Umbilical cord (tissue), 2 donors: ENCODE measurements at places on chromosomes 16 and 17.

DNA sequence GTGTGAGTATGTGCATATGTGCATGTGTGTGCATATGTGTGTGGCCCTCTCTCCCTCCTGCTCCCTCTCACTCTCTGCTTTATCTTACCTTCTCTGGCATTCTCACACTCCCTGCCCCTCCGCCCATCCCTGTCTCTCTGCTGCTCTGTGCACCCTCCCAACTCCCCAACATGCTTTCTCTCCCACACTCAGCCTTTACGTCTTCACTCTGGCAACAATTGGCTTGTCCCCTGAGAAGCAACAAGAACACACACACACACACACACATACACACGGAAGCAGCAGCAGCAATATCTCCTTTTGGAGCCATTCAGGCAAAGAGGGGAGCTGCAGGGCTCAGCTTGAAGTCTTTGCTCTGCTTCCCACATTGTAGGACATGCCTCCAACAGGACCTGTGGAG is 27.8 kb downstream of the PITPNM3 start:
- no peak for DNase-seq

DNA sequence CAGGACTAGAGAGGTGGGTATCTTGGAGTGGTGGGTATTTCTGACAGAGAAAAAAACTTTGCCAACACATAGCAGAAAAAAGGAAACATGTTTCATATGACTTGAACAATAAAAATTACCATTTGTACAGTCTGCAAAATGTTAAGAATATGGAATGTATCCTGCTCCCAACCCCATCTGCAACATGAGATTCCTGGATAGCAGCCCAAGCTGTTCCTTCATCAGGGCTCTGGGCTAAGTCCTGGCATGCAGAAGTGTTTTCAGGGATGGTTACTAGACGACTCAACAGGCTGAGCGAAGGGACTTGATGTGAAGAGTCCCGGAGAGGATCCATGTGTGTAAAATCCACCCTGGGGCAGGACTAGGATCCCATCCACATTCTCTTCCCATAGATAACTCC is 121.0 kb upstream of the IRX3 start:
- peak; percentile 90 for DNase-seq

DNA sequence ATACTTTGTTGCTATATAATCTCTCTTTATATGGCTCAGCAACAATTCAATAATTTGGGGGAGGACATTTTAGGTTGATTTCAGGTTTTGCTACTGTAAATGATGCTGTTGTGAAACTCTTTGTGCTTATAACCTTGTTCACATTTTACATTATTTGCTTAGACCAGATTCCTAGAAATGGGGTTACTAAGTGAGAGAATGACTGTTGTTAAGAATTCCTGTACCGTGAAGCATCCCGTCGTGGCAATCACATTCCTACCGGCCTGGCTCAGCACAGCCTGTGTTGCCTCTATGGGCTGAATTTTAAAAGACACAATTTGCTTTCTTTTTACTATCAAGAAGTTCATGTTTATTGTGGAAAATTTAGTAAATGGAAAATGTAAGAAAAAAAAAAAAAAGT is 31.4 kb downstream of the B9D1 start:
- DNase-seq = peak; percentile 61

GRCh38 chr16:50534958-50535357 is 13.2 kb upstream of the NKD1 start:
- no peak for DNase-seq

- no peak for DNase-seq
Measured at GRCh38 chr16:24883714-24884151, 38.0 kb downstream of the SLC5A11 start.

- no peak for DNase-seq
Measured at GRCh38 chr16:19411298-19411697, 6.4 kb upstream of the TMC5 start.

DNA sequence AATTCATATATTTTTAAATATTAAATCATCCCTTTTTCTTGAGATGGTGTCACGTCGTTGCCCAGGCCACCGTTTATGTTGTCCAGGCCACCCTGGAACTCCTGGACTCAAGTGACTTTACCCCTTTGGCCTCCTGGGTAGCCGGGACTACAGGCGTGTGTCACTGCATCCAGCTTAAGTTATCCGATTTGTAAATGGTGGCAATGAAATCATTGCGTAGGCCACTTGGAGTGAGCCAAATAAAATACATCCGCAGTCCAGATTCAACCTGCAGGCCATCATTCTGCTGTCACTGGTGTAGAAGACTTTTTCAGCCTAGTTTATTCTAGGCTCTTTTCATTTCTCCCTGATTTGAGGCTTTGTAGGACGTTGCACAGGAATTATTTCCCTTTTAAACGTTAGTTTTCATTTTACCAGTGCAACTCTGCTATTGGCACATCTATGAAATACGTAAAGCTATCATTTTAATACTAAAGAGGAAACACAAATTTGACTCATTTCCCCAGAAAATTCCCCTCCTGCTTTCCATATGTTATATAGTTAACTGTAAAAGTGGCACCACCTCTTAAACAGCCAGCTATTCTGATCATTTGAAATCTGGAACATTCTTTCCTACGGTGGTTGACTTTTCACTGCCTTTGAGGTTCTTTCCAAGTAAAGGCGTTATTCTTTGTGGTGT is 449.8 kb downstream of the MAF start:
- no peak for DNase-seq

GRCh38 chr17:77923776-77924513 is 34.6 kb upstream of the TNRC6C start:
- DNase-seq = no peak

DNA sequence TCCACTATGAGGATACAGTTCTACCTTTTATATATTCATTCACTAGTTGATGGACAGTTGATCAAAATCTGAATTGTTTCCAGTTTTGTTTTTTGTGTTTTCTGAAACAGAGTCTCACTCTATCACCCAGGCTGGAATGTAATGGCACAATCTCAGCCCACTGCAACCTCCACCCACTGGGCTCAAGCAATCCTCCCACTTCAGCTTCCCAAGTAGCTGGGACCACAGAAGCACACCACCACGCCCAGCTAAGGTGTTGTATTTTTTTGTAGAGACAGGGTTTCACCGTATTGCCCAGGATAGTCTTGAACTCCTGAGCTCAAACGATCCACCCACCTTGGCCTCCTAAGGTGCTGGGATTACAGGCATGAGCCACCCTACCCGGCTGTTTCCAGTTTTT is 21.0 kb downstream of the LSM12 start:
- no peak for DNase-seq

DNA sequence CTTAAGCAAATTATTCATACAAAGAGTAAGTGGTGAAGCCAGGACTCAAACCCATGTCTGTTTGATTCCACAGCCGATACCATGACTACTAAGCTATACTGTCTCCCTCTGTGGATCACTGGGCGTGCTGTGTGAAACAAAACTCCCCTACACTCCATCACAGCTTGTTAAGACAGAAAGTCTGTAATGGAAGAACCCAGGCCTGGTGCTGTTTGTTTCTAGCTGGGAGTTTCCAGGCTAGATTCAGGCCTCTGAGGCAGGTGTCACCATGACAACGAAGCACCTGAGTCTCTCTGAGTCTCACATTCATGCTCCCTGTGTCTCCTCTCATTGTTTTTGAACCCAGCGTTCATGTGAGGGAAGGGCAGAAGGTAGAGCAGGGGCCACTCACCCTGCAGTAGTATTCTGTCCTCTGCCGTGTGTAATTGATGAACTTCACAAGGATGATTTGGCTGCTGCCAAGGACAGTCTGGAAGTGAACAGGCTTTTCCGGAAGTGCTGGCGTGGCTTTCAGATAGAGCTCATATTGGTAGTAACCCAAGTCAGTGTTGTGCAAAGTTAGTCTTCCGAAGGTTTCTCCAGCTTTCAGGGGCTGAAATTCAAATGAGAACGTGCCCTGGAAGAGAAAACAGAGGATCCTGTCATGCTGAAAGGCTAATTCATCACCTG is 8.6 kb upstream of the VAC14 start:
- DNase-seq = no peak

- no peak for DNase-seq
Measured at GRCh38 chr17:81884968-81885367, 6.4 kb downstream of the ALYREF start.

GRCh38 chr16:86513471-86514277 is 3.3 kb downstream of the FOXF1 start:
- no peak for DNase-seq

- no peak for DNase-seq
Measured at GRCh38 chr17:77217123-77217522, 76.4 kb downstream of the SEC14L1 start.

- no peak for DNase-seq
Measured at GRCh38 chr17:12386225-12386624, 279.5 kb upstream of the MYOCD start.

DNA sequence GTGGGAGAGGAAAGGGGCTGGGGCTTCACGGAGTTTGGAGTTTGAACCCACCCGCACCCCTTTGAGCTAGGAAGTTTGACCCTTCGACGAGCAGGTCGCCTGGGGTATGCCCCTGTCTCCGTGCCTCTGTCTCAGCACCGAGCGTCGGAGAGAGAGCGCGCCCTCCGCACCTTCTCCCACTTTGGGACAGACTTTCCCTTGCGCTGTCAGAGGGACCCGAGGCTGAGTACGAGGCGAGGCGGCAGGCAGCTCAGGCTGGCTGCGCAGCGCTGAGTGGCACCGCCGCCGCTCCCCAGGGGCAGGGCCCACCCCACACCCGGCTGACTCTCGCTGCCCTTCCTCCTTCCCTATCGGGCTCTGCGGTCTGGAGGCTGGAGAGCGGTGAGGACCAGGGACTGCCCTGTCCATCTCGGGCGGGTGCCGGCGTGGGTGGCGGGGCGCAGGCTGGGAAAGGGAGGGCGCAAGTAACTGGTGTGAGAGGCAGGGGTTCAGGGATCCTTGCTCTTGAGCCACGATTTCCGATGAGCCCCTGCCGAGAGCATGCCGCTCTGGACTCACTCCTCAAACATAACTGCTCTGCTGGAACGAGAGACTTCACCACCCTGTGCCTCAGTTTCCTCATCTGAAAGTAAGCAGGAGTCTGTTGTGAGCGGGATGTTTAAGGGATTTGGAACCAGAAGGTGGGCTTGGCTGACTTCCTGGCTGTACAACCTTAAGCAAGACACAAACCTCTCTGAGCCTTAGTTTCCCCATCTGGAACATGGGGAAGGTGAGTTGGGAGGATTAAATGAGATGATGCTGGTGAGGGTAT is 981 bp downstream of the BEAN1 start:
- DNase-seq = no peak

DNA sequence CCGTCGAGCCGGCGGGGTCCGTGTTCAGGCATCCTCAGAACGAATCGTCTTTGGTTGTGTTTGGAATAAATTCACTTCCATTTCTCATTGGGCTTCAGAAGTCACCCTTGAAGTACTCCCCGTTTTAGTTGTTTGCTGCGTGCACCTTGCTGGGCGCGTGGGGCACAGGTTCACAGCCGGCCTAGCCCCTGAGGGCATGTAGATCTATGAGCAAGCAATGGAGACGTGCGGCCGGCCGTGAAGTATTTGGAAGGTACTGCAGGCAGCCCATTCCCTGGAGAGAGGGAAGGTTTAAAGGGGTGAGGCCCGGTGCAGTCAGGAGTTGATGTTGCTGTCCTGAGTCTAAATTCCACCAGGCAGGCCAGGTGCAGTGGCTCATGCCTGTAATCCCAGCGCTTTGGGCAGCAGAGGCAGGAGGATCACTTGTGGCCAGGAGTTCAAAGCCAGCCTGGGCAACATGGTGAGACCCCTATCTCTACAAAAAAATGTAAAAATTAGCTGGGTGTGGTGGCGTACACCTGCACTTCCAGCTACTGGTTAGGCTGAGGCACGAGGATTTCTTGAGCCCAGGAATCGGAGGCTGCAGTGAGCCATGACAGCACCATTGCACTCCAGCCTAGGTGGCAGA is 714 bp downstream of the ACSF3 start:
- no peak for DNase-seq
